ENCODE measurements at places on chromosomes 12 and 14.

DNA sequence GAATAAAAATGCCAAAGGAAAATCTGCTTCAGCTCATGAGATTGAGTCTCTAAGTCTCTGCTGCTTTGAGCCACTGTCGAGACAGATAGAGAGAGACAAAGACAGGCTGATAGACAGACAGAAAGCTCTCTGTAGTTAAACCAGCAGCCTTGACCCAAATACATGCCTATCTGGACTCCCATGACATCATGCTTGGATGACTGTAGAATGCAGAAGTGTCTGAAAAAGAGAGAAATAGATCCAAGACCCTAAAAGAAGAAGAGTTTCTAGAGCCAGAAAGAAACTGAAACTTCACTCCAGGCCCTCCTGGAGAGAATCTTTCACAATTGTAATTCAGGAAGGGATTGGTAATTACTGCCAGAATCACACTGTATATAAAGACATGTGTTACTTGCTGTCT lies 122.6 kb upstream of the PLXNC1 start:
- no peak for DNase-seq

DNA sequence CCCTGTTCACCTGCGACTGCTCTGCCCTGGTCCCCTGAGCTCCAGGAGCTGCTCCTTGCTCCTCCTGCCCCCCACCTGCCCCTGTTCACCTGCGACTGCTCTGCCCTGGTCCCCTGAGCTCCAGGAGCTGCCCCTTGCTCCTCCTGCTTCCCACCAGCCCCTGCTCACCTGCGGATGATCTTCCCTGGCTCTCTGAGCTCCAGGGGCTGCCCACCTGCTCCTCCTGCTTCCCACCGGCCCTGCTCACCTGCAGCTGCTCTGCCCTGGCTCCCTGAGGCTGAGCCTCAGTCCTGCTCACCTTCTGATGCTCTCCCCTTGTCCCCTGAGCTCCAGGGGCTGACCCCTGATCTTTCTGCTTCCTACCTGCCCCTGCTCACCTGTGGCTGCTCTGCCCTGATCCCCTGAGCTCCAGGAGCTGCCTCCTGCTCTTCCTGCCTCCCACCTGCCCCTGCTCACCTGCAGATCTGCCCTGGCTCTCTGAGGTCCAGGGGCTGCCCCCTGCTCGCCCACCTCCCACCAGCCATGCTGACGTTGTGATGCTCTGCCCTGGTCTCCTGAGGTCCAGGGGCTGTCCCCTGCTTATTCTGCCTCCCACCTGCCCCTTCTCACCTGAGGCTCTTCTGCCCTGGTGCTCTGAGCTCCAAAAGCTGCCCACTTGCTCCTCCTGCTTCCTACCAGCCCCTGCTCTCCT lies 219.2 kb downstream of the TMEM121 start:
- DNase-seq = no peak

- DNase-seq = no peak
Observed at GRCh38 chr12:86698641-86698980, 442.4 kb upstream of the MGAT4C start.

- no peak for DNase-seq
Observed at GRCh38 chr14:99158646-99159165, 113.3 kb downstream of the BCL11B start.

GRCh38 chr14:70317091-70317968 lies 42.2 kb downstream of the COX16 start:
- no peak for DNase-seq

DNA sequence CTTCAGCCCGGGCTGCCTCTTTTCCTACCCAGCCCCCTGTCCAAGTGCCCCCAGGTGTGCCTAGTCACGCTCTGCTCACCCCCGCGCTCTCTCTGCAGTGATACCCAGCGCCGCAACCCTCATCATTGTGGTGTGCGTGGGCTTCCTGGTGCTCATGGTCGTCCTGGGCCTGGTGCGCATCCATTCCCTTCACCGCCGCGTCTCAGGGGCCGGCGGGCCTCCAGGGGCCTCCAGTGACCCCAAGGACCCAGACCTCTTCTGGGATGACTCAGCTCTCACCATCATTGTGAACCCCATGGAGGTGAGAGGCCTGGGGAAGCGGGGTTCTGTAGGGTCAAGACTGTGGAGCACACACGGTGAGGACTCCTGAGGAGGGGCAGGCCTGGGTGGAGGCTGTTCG lies 27.2 kb downstream of the CLSTN3 start:
- no peak for DNase-seq

GRCh38 chr12:3879846-3880245 lies 6.6 kb upstream of the PARP11 start:
- no peak for DNase-seq

GRCh38 chr14:63902375-63902976 lies 49.7 kb downstream of the SYNE2 start:
- no peak for DNase-seq

DNA sequence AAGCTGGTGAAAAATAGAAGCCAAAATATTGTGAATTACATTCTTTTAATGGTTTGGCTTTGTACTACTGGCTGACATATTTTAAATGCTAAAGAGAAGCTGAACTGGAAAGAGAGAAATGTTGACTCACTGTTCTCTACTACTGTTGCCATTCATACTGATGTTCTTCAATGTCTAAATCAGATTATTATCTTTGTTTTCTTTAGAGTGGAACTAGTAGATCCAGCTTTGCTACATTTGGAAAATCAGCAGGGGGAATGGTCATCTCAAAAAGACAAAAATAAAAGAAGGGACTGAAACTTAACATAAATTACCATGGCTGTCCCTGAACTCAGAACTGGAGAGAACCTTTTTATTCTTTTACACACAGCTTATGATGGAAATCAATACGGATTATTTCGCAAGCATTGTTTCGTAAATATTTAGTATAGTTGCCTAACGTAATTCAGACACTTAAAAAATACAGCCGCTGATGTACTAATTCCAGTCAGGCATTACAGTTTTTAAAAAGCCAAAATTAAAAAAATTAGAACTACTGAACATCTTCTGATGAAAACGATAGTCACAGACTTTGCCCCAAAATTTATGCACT lies 76.3 kb upstream of the OTX2 start:
- no peak for DNase-seq

DNA sequence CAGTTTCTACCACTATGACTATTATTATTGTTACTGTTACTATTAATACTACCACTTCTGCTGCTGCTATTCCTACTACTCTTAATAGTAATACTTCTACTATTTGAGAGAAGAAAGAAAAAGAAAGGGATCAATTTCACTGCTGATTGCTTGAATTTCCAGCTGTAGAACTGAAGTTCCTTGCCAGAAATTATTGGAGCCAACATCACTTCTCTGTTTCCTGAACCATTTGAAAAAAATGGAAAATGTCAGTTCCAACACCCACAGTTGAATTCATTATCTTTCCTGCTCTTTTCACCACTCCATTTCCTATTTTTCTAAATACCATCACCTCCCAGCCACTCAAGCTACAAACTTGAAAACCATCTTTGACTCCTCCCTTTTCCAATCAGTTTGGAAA lies 54.1 kb upstream of the PIK3C2G start:
- no peak for DNase-seq

DNA sequence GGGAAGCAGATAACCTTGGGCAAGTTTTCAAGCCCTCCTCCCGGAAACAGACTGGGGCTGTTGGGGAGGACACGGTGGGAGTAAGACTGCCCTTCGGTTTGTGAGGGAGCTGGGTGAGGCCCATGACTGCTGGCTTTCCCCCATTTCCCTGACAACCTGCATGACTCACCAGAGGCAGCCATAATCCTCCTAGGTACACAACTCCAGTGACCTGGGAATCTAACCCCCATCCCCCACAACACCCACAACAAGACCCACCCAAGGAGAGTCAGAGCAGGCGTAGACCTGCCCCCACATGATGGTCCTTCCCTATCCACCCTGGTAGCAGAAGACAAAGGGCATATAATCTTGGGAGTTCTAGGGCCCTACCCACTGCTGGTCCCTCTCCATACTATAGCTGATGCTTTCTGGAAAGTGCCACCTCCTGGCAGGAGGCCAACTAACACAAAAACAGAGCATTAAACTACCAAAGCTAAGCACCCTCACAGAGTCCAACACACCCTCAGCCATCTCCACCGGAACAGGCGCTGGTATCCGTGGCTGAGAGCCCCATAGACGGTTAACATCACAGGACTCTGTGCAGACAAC lies 14.8 kb downstream of the DDX24 start:
- DNase-seq = peak; percentile 51

DNA sequence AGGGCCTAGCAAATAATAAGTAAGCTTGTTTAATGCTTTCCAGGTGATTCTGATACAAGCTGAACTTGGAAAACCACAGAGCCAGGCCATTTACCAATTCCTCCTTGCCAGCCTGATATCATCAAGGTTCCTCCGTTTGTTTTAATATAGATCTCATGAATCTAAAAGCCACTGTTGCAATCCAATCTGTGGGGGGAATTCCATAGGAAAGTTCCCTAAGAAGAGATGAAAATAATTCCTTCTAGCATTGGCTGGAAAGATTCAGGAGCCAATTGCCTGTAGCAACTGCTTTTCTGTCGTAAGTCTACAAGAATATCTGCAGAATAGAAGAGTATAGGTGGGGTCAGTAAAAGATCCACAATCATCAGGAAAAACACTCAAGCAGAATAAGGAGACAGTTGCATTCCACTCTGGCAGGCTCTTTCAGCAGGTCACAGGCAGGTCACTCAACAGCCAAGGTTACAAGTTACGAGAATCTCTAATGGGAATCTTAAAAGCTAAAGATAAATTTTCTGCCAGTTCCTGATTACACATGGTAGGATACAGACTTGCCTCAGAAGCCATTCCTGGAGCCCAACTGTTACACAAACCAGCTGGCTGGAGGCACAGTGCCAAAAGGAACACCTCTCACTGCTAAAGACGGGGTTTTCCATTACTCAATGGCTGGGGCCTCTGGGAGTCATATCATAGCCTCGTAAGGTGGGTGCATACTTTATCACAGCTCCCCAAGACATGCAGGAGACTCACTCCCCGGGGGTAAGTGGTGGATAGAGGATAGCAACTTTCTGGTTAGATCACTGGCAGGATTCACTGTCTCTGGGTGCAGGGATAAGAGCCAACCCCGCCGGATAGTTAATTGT lies 43.6 kb downstream of the FGD6 start:
- DNase-seq = peak; percentile 92

DNA sequence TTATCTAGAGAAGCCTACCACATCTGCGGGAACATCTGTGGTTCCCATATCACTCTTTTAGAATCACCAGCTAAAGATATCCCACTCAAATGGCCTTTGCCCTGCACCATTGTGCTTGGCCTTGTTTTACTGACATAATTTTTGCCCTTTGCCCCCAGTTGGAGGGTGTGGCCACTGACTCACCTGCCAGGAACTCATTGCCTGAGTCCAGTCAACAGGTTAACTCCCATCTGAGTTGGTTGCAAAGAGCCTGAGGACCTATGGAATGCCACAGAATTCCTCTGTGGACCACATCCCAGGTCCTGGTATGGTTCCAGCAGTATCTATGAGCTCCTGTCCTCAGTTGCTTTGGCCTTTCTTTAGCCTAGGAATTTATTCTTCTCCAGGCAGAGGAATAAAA lies 55.7 kb upstream of the PTGR2 start:
- peak; percentile 80 for DNase-seq

- no peak for DNase-seq
Observed at GRCh38 chr12:61629702-61630101, 630.5 kb upstream of the USP15 start.

GRCh38 chr12:11797317-11797913 lies 147.9 kb downstream of the ETV6 start:
- DNase-seq = peak; percentile 40

DNA sequence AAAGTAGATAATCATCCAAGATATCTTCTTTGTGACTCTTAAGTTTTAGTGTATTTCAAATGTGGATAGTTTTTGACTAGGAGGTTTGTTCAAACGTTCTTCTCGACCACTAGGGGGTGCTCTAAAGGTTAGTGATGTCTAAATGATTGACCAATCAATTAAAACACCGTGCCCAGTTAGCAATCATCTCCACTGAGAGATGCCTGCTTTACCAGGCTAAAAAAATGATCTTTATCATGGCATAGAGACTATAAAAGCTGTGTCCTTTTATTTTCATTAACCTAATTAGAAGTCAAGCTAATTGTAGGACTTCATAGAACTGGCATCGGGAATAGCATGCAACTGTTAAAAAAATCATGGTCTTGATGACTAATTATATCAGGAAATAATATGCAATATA lies 153.9 kb downstream of the PRKCH start:
- peak; percentile 84 for DNase-seq
